ENCODE measurements at places on chromosomes 4 and X.

GRCh38 chrX:151759041-151759708 is 24.6 kb downstream of the CNGA2 start:
- no peaks in the 10 kb centered on the region for H3K27me3 ChIP-seq
- H3K27ac ChIP-seq, result no peak overlapping the region
- no peaks in the 10 kb centered on the region for H3K4me1 ChIP-seq

DNA sequence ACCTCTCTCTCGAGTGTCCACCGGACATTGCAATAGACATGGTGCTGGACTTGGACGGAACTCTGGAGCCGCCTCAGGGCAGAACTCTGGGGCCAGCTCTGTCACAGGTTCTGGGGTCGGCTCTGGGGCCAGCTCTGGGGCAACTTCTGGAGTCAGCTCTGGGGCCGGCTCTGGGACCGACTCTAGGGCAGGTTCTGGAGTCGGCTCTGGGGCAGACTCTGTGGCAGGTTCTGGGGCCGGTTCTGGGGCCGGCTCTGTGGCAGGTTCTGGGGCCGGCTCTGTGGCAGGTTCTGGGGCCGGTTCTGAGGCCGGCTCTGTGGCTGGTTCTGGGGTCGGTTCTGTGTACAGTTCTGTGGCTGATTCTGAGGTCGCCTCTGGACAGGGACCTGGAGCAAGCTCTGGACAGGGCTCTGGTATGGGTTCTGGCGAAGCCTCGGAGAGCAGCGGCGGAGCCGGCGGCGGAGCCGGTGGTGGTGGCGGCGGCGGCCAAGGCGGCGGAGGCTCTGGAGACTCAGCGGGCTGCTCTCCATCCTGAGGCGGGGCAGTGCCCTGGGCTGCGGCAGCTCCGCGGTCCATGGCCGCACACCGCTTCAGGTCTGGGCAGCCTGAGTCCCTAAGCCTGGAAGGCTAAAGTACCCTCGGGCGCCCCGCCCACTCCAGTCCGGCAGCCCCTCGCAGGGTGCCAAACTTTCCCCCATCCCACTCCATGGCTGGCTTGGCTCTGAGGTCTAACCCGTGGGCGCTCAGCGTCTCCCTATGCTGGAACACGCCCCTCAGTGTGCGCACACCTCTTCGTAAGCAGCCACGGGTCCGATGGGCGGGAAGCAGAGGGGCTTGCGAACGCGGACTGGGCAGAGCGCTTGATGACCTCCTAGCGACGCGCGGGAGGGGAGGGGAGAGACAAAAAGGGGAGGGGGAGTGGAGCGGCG is at the start of gene DGKK:
Gene DGKK, minus strand, starts transcription at position 723 of the 929 bp plus-strand sequence. Its CDS starts 147 bp downstream, at position 576.
- no peaks in the 10 kb centered on the region for H3K36me3 ChIP-seq
- no peaks in the 10 kb centered on the region for H3K4me1 ChIP-seq
- H3K27ac ChIP-seq, result no peak within 1 kb of the TSS

GRCh38 chr4:26083987-26084386 is 170.0 kb downstream of the SMIM20 start:
- H3K4me3 ChIP-seq, result no peak overlapping the region
- no peak for DNase-seq
- no peak overlapping the region for H3K27ac ChIP-seq

- no peak overlapping the region for H3K27ac ChIP-seq
- H3K4me1 ChIP-seq, result peaks cover 14% of the 10 kb centered on the region
- no peak for DNase-seq
- H3K27me3 ChIP-seq, result no peaks in the 10 kb centered on the region
- H3K4me3 ChIP-seq, result no peak overlapping the region
These were observed 27.0 kb downstream of the ARHGEF9 start for GRCh38 chrX:63758011-63758410.

GRCh38 chr4:121692261-121692660 is 4.5 kb downstream of the ANXA5 start:
- H3K27me3 ChIP-seq, result no peaks in the 10 kb centered on the region
- no peak for DNase-seq
- peaks cover 73% of the 10 kb centered on the region for H3K4me1 ChIP-seq
- H3K36me3 ChIP-seq, result no peaks in the 10 kb centered on the region
- H3K4me3 ChIP-seq, result no peak overlapping the region

DNA sequence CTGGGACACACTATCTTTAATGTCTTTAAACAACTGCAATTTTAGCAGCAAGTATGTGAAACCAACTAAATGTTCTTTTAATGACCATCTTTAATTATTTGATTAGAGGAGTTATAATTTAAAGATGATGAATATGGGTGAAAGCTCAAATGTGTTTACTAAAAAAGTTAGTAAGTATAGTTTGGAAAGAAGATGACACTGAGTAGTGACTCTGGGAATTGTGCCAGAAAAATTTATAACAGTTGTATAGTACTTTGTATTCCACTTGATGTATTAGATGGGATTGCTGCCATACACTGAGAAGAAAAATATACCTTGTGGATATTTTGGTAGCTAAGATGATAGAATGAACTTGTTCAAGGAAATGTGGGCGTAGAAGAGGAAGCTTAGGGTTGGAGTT is 19.5 kb upstream of the PACRGL start:
- H3K4me1 ChIP-seq, result no peaks in the 10 kb centered on the region
- no peaks in the 10 kb centered on the region for H3K27me3 ChIP-seq
- H3K4me3 ChIP-seq, result no peak overlapping the region
- DNase-seq, result no peak
- no peaks in the 10 kb centered on the region for H3K36me3 ChIP-seq

- H3K27me3 ChIP-seq, result no peaks in the 10 kb centered on the region
- H3K4me1 ChIP-seq, result no peaks in the 10 kb centered on the region
- no peak for DNase-seq
- H3K27ac ChIP-seq, result no peak overlapping the region
These were observed 34.6 kb upstream of the TBC1D9 start for GRCh38 chr4:140790765-140791164.

DNA sequence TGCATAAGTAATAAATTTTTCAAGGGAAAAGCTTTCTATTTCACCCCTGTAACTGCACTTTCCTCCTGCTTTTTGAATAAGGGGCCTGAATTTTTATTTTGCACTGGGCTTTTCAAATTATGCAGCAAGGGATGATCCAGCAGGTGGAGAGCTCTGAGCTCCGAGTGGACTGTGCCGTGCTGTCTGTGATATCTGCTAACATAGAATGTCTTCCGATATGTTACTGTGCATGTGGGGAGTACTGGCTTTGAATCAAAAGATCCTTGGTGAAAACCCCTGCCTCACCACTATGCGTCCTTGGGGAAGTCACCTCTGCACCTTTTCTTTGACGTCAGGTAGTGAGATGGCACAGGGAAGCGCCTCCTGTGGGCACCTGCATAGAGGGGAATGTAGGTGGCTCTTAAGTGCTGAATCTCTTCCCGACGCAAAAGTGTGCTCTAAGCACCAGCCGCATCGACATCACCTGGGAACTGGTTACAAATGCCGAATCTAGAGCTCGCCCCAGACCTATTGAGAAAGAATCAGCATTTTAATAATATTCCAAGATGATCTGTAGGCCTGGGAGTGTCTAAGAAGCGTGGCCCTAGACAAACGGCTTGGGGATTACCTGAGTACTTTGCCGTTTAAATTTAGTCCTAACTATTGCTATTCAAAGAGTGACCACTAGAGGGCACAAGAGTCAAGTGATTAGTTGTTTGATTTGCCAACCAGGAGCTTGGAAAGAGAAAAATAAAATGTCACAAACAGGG is 19.2 kb upstream of the WFS1 start:
- H3K36me3 ChIP-seq, result no peaks in the 10 kb centered on the region
- H3K27ac ChIP-seq, result no peak overlapping the region
- no peak for DNase-seq
- no peaks in the 10 kb centered on the region for H3K4me1 ChIP-seq
- no peaks in the 10 kb centered on the region for H3K27me3 ChIP-seq
- no peak overlapping the region for H3K4me3 ChIP-seq

GRCh38 chr4:97074531-97074930 is 1068.7 kb downstream of the STPG2 start:
- H3K27ac ChIP-seq, result no peak overlapping the region
- H3K36me3 ChIP-seq, result no peaks in the 10 kb centered on the region
- no peak overlapping the region for H3K4me3 ChIP-seq
- H3K4me1 ChIP-seq, result no peaks in the 10 kb centered on the region
- DNase-seq, result no peak

DNA sequence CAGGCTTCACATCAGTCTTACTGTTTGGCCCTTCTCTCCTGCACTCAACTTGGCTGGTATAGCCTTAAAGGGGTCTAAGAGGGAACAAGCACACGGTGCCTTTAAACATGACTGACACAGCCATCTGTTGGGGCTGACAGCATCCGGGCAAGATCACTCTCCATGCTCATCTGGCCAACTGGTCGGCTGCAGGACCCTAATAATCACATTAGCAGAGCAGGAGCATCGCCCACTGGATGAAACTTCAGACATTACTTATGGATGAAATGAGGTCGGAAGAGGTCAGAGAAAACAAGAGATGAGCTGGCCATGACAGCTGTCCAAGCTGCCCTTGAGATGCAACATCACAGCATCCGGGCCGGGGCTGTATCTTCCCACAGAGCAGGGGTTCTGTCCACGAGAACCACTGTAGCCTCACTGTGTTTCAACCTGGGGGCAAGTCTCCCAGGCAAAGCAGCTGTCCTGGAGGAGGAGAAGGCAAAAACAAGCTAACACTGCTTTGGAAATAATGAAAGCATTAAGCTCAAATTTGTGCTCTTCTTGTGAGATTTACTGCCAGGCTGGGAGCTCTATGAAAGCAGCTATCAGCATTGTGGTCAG is 94.4 kb upstream of the TTC29 start:
- no peak overlapping the region for H3K4me3 ChIP-seq
- H3K27me3 ChIP-seq, result no peaks in the 10 kb centered on the region
- H3K27ac ChIP-seq, result no peak overlapping the region

GRCh38 chr4:22456291-22456690 is 59.6 kb downstream of the ADGRA3 start:
- no peak for DNase-seq
- no peak overlapping the region for H3K27ac ChIP-seq
- H3K4me1 ChIP-seq, result no peaks in the 10 kb centered on the region
- no peak overlapping the region for H3K4me3 ChIP-seq
- H3K36me3 ChIP-seq, result no peaks in the 10 kb centered on the region

- no peak overlapping the region for H3K27ac ChIP-seq
- no peaks in the 10 kb centered on the region for H3K36me3 ChIP-seq
- no peaks in the 10 kb centered on the region for H3K27me3 ChIP-seq
- H3K4me1 ChIP-seq, result peaks cover 4% of the 10 kb centered on the region
- no peak overlapping the region for H3K4me3 ChIP-seq
- no peak for DNase-seq
These were observed 137.0 kb downstream of the AMMECR1 start for GRCh38 chrX:110180928-110181310.

GRCh38 chrX:122441451-122441850 is 742.6 kb upstream of the GRIA3 start:
- H3K36me3 ChIP-seq, result no peaks in the 10 kb centered on the region
- no peak overlapping the region for H3K4me3 ChIP-seq
- H3K27ac ChIP-seq, result no peak overlapping the region
- H3K27me3 ChIP-seq, result no peaks in the 10 kb centered on the region
- H3K4me1 ChIP-seq, result no peaks in the 10 kb centered on the region

DNA sequence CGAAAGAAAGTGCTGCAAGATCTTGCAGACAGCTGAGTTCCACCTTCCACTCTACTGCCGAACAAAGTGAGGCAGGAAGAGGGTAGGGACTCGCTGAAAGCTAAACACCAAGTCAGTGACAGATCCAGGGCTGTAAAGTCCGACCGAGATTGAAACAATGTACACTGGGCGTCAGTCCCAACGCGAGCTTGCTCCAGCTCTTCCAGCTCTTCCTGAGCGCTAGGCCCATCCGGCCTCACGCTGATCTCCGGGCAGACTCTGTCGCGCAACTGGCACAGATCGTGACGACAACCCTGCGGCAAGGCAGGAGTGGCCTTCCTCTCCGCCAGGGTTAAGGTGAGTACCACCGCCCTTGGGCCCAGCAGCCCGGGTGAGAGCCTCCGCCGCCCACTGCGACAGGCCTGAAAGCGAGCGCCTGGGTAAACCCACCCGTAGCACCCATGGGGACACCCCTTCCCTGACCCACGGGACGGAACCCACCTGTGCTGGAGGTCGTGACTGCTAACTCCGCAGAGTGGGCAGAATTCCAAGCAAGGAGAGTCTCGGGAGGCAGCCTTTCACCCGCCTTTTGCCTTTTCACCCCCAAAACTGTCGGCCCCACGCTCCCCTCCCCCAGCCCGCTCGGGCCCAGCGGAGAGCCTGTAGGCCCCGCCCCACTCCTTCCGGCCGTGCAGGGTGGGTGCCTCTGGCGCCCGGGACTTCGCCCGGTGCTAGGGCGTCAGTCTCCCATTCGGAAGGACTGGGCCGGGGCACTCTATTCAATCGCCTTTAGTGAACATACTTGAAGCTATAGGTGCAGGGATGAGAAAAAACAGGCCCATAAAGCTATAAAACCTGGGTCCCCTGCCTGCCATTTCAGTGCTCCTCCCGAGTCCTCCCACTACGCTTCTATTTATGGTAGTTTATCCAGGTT is at the start of gene TMLHE:
Gene TMLHE, minus strand, starts transcription at position 641 of the 913 bp plus-strand sequence. CDS start 67,676 bp downstream, outside the sequence.
- no peaks in the 10 kb centered on the region for H3K4me1 ChIP-seq
- no peaks in the 10 kb centered on the region for H3K27me3 ChIP-seq
- H3K27ac ChIP-seq, result peak within 1 kb of the TSS; percentile 79
- DNase-seq, result peak; percentile 2

DNA sequence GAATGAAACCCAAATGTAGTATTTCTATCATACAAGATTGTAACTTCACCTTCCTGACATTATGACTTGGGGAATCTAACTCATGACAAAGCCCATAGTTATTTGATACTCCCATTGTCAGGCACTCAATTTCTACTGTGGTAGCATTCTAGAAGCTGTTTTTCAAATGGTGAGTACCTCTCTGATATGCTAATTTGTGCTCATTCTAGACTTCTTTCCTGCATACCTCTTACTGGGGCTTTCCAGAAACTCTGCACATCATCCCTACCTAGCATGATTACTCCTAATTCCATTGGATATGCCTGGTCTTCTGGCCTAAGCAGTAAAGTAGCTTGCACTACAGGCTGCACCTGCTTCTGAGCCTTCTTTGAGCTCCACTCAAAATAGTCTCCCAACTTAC is 50.4 kb upstream of the TMEM184C start:
- H3K36me3 ChIP-seq, result no peaks in the 10 kb centered on the region
- no peaks in the 10 kb centered on the region for H3K27me3 ChIP-seq
- H3K4me1 ChIP-seq, result peaks cover 5% of the 10 kb centered on the region
- no peak overlapping the region for H3K27ac ChIP-seq
- no peak overlapping the region for H3K4me3 ChIP-seq

GRCh38 chr4:111213531-111213930 is 590.7 kb upstream of the PITX2 start:
- no peak overlapping the region for H3K4me3 ChIP-seq
- H3K4me1 ChIP-seq, result no peaks in the 10 kb centered on the region
- no peaks in the 10 kb centered on the region for H3K36me3 ChIP-seq
- H3K27ac ChIP-seq, result no peak overlapping the region

DNA sequence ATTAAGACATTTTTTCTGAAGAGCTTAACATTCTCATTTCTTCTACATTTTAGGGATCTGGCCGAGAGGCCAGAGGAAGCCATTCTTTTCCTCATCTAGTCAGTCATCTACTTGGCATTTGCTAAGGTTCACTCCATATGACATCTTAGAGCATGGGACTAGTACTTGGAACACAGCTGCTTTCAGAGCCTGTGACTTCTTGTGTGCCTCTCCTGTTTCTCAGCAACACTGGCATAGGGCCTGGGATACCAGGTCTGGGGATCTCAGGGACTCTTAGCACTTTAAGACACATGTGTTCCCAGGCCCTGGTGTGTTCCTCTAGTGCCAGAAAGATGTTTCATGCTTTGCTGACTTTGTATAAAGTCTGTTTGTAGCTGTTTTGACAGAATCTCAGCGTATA is 7.3 kb downstream of the PLP1 start:
- no peak overlapping the region for H3K4me3 ChIP-seq
- H3K4me1 ChIP-seq, result peaks cover 9% of the 10 kb centered on the region
- DNase-seq, result no peak
- no peaks in the 10 kb centered on the region for H3K36me3 ChIP-seq
- H3K27me3 ChIP-seq, result no peaks in the 10 kb centered on the region

- peak overlapping the region; percentile 82 for H3K4me3 ChIP-seq
- H3K27me3 ChIP-seq, result no peaks in the 10 kb centered on the region
- no peaks in the 10 kb centered on the region for H3K36me3 ChIP-seq
- DNase-seq, result no peak
- H3K27ac ChIP-seq, result no peak overlapping the region
- H3K4me1 ChIP-seq, result no peaks in the 10 kb centered on the region
These were observed 553 bp downstream of the SEPTIN6 start for GRCh38 chrX:119692191-119693039.

Data from thoracic aorta (tissue), 2 donors.